ENCODE measurements at places on chromosomes 12 and 14.

- DNase-seq: no peak
These were observed 894.0 kb downstream of the NRXN3 start for GRCh38 chr14:79064214-79064613.

DNA sequence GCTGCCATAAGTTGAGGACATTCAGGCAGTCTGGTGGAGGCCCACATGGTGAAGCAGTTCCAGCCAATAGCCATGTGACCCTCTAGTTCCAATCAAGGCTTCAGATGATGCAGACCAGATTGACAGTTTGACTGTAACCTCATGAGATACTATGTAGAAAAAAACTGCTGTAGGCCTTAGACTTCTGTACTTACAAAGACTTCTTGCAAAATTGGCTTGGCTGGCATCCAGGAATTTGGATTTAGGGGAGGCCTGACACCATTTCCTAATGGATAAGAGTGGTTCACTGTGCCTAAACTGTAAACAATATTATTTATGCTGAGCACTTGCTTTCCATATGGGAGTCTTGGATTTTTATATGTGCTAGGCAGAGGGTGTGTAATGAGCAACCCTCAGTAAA lies 76.4 kb downstream of the RGS6 start:
- DNase-seq: no peak

GRCh38 chr12:111993292-111994150 lies 19.4 kb downstream of the TMEM116 start:
- DNase-seq: no peak

- DNase-seq: no peak
These were observed 43.2 kb downstream of the CALM1 start for GRCh38 chr14:90440021-90440451.

DNA sequence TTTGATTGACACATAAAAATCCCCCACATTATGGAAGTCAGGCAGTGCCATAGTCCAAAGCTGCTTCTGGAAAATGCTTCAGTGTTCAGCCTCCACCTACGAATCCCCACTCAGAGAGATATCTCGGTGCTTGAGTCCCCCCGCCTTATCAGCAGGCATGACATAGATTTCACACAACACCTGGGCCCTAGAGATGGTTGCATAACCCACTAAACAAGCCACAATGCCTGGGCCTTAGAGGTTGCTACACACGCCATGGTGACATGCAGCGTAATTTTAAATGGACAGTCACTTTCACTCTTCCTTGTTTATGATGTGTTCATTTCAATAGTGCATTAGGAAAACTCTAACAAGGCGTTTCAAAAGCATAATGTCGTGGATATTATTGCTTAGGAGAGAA lies 38.0 kb downstream of the CCDC60 start:
- DNase-seq: no peak

DNA sequence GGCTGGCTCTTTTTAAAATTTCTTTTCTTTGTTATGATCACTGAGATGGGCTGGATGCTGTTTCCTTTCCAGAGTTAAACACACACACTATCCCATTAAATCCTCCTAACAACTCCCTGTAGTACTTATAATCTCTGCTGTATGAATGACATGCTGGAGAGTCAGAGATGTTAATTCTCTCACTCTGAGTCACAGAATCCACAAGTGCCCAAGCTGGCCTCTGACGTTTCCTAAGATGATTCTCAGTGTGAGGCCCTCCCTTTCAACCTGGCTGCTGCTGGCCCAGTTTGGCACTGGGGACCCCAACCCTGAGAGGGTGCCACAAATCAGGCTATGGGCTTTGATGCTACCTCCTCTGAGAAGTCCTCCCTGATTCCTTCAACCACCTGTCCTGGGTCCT lies 5.4 kb downstream of the NOS1 start:
- no peak for DNase-seq

DNA sequence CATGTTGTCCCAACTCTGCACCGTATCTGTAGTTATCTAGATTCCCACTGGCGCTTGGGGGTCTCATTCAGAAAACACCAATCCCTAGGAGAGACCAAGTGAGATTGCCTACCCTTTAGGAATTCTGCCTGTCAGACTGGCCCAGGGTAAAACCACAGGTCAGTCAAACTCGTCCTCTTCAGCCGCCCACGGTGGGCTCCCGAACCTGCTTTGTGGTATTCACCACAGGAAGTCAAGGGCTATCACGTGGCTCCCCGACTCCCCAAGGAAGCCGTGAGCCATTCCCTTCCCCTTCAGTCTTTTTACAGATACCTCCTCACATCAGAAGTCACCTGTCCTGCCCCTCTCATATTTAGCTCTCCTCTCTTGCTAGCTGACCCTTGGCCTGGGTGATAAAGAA lies 159.9 kb downstream of the EGLN3 start:
- no peak for DNase-seq

DNA sequence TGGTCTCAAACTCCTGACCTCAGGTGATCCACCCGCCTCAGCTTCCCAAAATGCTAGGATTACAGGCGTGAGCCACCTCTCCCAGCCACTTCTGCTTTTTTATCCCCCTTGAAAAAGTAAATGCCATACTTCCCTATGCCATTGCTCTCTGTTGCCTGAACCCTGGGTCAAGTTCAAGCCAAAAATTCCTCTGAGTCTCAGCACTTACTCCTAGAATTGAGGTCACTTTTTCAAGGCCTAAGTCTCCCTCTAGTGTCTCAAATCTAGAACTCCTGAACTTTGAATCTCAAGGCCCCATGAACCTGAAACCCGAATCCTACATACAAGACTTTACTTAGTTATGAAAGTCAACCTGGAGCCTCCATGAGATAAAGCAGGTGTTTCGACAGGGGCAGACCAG lies 1.4 kb upstream of the APOBEC1 start:
- DNase-seq: no peak

- no peak for DNase-seq
These were observed 644.7 kb downstream of the VRK1 start for GRCh38 chr14:97441740-97442362.

GRCh38 chr12:131119936-131120335 lies 166.2 kb downstream of the ADGRD1 start:
- DNase-seq: no peak

- DNase-seq: no peak
These were observed 90.7 kb downstream of the RERG start for GRCh38 chr12:15130541-15130940.

DNA sequence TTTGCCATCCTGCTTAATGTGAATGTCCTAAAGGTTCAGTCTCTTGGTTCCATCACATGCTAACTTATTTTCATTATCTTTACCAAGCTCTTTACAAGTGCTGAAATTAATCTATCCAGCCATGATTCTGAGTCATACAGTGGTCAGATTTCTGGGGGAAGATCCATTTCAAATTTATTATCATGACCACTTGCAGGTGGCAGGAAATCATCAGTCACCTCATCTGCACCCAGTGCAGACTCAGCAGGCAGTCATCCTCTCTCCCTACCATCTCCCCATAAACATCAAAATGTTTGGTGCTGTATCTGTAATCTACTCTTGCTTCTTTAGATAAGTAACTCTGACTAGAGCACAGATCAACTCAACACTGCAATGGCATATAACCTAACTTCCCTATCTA lies 23.5 kb downstream of the ATG14 start:
- no peak for DNase-seq

GRCh38 chr14:36818794-36819384 lies 157.2 kb downstream of the PAX9 start:
- no peak for DNase-seq

DNA sequence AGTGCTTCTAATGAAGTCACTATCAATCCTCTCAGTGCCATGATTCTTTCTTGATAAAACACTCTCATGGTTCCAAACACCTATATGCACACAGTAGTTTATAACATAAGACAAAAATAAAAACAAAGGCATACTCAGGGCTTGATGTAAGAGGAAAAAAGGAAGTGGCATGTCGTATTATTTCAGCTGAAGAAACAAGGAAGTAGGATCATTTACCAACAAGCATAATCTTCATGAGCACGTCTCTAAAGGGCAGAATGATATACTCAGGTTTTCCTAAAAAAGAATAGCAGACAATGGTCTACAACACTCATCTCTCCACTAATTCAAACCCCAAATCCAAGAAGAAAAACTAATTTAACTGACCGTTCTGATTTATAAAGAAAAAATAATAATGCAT lies 33.9 kb downstream of the NUMB start:
- DNase-seq: no peak

DNA sequence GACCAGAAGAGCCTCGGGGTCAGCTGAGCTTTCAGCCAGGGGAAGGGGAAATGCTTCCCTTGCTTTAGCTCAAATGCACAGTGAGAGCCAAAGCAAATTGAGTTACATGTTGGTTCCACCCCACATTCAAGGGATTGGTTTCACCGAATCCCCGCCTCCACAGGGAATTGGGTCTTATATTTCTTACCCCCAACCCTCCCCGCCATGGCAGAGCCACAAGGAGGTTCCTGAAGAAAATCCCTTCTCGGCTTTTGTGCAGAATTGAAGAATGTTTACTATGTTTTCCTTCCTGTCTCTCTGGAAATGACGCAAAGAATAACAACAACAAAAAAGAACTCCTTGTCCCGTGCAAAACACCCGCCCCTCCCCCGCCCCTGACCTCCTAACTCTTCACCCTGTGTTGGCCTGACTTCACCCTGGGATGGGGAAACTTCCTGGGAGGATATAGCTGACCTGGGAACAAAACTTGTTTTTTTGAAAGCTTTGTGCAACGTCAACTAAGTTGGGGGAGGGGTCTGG lies 21.9 kb upstream of the CIPC start:
- no peak for DNase-seq
